Type B pancreatic cell (in vitro differentiated cells): ENCODE measurements at places on chromosomes 4 and X.

GRCh38 chr4:14223461-14223860, 595.9 kb upstream of the BOD1L1 start:
- no peak for DNase-seq

DNA sequence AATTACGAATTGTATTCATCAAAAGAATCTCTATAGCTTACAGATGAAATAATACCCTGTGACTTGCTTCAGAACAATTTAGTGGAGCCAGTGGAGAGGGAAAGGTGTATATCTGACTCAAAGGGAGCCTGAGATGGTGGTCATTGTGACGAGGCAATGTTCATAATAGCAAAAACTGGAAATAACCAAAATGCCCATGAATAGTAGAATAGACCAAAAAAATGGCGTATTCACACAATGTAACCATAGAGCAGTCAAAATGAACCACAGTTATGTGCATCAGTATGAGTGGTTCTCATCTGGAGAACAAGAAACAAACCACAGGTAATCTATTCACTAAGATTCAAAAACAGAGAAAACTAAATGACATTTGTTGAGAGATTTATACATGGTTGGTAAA, 125.3 kb upstream of the CLNK start:
- no peak for DNase-seq

DNA sequence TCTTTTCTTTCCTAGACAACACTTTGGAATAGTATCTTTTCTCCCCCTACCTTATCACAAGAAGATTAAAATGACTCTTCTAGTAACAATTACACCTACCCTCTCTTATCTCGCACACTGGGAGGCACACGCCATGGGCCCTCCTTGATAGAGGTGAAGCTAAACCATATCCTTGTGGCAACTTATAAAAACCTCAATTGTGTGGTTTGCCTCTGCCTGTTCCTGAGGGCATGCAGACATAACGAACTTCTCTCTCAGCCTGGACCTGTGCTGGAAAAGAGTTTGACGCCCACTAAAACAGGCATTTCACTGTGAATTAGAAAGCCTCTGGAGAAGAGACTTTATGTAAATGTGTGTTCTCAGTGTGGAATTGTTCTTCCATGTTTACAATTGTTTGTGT, 141.2 kb downstream of the NDST3 start:
- DNase-seq: no peak

GRCh38 chr4:118999919-119000318, 111.3 kb downstream of the SYNPO2 start:
- no peak for DNase-seq

DNA sequence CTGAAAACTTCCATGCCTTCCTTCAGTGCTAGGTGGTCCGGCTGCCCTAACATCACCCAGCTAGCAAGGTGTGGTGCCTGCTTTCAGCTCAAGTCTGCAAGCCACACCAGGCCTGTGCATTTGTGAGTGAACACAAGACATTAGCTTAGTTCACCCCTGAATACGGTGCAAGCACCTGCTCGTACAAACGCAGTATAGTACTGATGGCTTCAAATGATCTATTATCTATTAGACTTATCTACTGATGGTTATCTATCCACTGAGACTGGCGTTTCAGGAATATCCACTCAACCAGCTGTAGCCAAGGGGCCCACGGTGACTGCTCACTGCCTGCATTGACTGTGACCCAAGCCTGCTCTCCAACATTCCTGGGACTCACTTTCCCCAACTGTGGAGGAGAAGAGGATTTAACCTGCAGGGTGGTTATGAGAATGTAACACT, 155.9 kb downstream of the SHOX start:
- DNase-seq: peak; percentile 58

- DNase-seq: no peak
Measured at GRCh38 chr4:151323667-151324066, 1.7 kb downstream of the SH3D19 start.

DNA sequence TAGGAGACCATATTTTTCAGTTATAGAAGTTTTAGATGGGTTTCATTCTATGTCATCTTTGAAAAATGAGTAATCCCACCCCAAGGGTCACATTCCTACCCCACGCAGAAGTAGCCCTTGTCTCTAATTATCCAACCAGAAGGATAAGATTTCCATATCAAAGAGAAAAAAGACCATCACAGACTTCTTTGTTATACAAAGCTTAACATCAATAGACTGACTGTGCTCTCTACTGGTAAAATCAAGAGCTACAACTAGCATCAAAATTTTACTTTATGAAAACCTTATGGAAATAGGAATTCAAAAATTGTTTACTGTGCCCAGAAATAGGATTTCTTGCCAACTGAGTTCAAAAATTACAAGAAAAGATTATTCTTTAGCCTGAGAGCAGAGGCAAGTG, 24.9 kb downstream of the TNMD start:
- no peak for DNase-seq

- DNase-seq: no peak
Measured at GRCh38 chr4:6674500-6675149, 19.1 kb upstream of the S100P start.

- DNase-seq: no peak
Measured at GRCh38 chr4:53562409-53562808, 28.9 kb downstream of the LNX1 start.

DNA sequence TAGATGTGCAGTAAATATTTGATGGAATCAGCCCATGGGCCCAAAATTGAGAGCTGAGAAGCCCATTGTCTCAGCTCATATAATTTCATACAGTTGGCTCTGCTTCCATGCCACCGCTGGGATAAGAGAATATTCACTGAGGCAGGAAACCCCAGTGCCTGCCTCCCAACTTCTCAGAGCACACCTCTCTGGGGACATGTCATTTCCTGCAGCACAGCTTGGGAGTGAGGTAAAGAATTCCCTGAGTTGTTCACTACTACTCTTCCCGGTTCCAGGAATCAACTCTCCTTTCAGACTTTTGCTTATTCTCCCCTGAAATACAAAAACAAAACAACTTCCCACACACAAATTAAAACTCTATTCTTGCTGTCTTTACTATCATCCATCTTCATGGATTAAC, 389.3 kb downstream of the MAPK10 start:
- no peak for DNase-seq

GRCh38 chrX:10634392-10635161, 14.2 kb upstream of the MID1 start:
- no peak for DNase-seq

GRCh38 chr4:155667222-155667567, 547 bp downstream of the GUCY1A1 start:
- DNase-seq: peak; percentile 72

- DNase-seq: no peak
Measured at GRCh38 chr4:100022792-100023222, 72.7 kb upstream of the H2AZ1 start.

DNA sequence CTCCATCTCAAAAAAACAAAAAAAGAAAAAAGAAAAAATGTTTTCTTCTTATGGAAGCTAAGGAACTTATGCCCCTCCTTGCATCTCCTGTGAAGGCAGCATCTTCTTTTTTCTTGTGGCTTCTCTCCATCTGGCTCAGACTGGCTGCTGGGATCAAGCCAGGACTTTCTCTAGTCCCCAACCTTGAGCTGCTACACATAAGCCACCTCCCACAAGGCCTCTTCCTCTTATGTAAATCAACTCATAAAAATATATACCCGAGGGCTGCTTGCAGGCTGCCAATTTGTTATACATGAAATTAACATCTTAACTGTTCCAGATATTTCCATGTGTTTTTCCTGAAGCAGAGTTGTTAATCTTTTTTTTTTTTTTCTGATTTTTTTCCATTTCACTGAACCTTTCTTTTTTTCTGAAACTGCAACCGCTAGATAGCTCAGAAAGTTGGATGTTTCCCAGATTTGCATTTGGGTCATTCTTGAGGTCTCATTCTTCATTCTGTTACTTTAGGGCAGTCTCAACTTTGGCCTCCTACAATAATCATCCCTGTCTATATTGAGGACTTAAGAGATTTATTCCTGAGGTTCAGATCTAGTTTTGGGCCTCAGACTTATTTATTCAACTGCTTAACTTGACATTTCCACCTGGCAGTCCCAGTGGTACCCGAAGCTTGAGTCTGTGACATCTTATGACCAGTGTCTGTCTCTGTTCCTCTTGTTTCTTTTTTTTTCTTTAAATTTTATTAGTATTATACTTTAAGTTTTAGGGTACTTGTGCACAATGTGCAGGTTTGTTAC, 10.3 kb downstream of the SNX25 start:
- DNase-seq: no peak

DNA sequence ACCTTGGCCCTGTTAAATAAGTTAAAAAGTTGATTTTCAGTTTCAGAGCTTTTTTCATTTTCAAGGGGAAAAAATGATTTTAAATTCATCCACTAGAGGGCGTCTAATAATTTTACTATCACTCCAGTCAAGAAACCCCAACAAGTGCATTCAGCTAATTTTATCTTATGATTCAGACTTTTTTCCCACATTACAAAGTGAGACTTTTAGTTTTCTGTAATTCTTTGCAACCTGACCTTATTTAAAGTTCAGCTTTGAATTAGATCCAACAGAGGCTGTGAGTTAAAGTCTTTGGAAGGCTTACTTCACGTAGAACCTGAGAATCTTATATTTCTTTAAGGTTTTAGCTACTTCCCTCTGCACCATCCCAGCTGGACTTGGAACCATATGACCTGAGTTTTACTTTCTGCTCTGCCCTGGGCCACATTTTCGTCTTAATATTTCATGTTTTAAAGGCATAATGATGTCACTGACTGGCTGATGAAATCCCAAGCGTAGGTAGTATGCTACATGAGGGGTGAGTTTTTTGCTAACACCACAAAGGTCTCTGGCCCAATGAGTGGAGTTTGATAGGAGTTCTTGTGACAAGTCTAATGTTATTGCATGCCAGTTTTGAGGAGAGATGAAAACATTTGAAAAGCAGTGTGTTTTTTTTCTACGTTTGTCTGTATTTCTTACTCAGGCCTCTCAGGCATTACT, 7.2 kb downstream of the GNRHR start:
- no peak for DNase-seq

- DNase-seq: no peak
Measured at GRCh38 chr4:5421416-5421815, 286.9 kb downstream of the EVC2 start.

GRCh38 chr4:153111426-153112040, 92.7 kb upstream of the TRIM2 start:
- no peak for DNase-seq

GRCh38 chr4:122876456-122876855, 45.9 kb downstream of the NUDT6 start:
- no peak for DNase-seq

DNA sequence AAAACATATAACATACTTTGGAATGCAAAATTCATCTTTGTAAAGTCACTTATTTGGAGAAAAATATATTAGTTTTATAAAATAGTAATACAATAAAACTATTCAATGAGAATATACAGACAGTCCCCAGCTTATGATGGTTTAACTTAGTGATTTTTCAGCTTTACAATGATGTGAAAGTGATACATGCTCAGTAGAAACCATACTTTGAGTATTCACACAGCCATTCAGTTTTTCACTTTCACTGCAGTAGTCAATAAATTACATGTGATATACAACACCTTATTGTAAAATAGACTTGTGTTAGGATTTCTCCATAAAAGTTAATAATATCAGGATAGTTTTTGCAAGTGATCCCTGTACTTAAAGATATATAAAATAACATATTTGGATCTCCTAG, 436.0 kb downstream of the CENPC start:
- DNase-seq: no peak

- no peak for DNase-seq
Measured at GRCh38 chrX:15430584-15430983, 46.4 kb upstream of the VEGFD start.

- DNase-seq: no peak
Measured at GRCh38 chr4:132328761-132329160, 820.3 kb upstream of the PCDH10 start.
